ENCODE measurements at places on chromosomes 2 and 18. TPM values are rescaled to one million over a fixed set of nuclear protein-coding genes. Genes with fewer than 3 reads are reported as not detected.

DNA sequence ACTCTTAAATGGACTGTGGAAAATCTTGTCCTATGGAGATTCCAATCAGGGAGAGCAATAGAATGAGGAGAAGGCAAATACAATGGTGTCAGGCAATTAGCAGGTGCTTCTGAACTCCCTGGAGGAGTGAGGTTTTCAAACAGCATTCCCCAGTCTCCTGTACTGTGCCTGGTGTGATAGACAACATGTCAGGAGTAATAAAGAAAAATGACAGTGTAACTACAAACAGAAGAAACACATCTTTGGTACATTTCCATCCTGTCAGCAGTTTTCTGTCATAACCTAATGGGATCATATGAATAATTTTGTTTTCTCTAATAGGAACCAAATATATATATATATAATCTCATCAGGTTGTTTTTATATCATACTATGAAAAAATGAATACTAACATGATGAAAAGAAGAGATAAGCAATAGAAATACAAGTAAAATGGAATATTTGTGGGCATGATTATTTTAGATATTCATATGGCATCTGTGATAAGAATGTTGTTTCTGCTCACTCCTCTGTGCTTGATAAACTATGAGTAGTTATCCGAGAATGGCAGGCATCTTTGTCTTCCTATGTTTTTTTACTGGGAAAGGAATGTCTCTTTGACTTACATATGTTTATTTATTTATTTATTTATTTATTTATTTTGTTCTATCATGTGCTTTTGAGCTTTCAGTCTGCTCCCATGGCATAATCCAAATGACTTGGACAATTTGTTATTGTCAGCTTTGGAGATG is 441.7 kb downstream of the TXNL1 start:
- no peak for DNase-seq

DNA sequence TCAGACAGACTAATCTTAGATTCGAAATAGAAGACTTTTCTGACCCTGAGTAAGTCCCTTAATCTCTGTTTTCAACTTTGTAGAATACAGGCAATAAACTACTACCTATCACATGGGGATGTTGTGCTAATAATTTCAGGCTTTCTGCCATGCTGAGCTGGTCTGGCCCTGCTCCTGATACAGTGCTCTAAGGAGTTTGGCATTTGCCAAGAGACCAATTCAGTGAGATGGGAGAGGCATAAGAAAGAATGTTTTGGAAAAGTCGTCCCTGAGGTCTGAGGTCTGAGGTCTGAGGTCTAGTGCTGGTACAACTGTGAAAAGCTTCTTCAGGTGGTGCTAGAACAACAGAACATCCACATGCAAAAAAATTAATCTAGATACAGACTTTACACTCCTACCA is 35.9 kb upstream of the SP3 start:
- DNase-seq, result no peak

DNA sequence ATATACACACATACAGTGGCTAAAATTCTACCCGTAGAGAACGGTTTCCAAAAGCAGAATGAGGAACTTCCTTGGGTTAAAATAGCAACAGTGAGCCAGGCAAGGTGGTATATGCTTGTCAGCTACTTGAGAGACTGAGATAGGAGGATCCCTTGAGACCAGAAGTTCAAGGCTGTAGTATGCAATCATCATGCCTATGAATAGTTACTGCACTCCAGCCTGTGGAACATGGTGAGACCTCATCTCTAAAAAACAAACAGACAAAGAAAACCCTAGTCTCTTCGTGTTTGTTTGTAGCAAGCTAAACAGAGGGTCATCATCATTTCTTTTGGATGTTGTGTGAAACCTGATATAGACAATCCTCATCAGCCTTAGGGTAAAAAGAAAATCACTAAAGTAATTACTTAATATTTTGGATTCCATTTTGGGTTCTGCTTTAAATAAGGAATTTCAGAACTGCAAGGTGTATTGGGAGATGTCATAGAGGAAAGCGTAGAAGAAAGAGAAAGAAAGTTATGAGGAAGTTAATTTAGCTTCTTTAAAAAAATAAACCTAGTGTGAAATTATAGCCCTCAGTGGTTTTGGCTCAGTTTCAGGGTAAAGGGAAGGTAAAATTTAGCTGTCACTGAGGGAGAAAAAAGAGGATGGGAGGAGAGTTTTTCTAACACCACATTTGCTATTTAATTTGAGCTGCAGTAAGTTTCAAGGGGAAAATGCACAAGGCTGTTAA is 46.5 kb downstream of the PLEK start:
- no peak for DNase-seq

DNA sequence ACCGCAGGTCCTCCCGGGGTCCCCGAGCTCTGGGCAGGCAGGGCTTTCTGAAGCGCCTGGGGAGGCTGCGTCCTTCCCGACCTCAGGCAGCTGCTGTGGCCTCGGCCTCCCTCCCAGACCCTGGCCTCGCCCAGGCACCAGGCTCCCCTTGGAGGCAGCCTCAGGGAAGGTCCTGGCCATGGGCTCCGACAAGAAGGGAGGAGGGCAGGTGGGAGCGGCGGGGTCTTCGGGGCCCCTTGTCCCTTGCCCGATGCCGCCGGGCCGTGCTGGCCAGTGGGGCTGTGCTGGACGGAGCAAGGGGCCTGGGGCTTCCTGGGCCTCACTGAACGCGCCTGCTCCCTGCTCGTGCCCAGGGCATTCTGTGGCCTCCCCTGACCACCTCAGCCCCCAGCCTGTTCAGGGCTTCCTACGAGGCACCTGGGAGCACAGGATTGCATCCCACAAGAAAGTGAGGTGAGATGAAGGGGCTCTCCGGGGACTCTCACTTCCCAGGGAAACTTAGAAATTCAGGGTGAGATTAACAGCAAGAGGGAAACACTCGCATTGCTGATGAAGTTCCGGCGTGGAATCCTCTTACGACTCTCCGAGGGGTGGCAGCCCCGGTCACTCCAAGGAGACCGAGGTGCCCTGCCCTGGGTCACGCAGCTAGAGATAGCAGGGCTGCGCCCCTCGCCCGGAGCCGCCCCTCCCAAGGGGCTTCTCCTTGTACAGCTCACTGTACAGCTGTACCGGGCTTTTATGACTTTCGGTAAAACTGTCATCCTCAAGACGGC is 778 bp downstream of the MFSD2B start:
- no peak for DNase-seq

DOK6 gene
- total RNA-seq, result 68.1 TPM

KYNU gene
- total RNA-seq, result under 0.01 TPM

TUBB8B gene
- not detected for total RNA-seq

PROKR1 gene
- 0.82 TPM for total RNA-seq

SLC30A3 gene
- total RNA-seq, result 0.82 TPM

DHRS9 gene
- total RNA-seq, result 0.82 TPM
